ENCODE measurements at places on chromosomes 2 and 18. TPM values are rescaled to one million over a fixed set of nuclear protein-coding genes. Genes with fewer than 3 reads are reported as not detected.

OBSL1 gene
- 746 TPM for total RNA-seq

GYPC gene
- 45.6 TPM for total RNA-seq

GLI2 gene
- 13.8 TPM for total RNA-seq

NEU4 gene
- total RNA-seq = 0.56 TPM

MTIF2 gene
- 19.2 TPM for total RNA-seq

GRCh38 chr18:64747803-64748202 lies 598.9 kb upstream of the LINC00305 start:
- H3K27me3 ChIP-seq = no peaks in the 10 kb centered on the region
- no peak overlapping the region for H3K4me3 ChIP-seq
- no peaks in the 10 kb centered on the region for H3K4me1 ChIP-seq
- DNase-seq = no peak

DNA sequence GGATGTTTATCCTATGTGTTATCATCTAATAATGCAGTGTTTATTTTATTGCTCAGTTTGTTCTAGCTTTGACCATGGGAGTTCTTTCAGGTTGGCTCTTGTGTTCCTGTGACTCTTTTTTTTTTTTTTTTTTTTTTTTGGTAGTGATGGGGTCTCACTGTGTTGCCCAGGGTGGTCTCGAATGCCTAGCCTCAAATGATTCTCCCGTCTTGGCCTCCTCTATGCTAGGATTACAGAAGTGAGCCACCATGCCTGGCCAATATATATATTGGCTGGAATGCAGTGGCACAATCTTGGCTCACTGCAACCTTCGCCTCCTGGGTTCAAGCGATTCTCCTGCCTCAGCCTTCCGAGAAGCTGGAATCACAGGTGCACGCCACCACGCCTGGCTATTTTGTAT lies 18.9 kb upstream of the NFU1 start:
- H3K36me3 ChIP-seq = no peaks in the 10 kb centered on the region
- H3K27me3 ChIP-seq = no peaks in the 10 kb centered on the region
- no peak overlapping the region for H3K4me3 ChIP-seq
- no peaks in the 10 kb centered on the region for H3K4me1 ChIP-seq
- no peak for DNase-seq

- H3K4me1 ChIP-seq = no peaks in the 10 kb centered on the region
- no peak overlapping the region for H3K4me3 ChIP-seq
- H3K27me3 ChIP-seq = no peaks in the 10 kb centered on the region
- DNase-seq = no peak
- no peaks in the 10 kb centered on the region for H3K36me3 ChIP-seq
- no peak overlapping the region for H3K27ac ChIP-seq
Observed at GRCh38 chr2:79757526-79757925, 244.7 kb downstream of the CTNNA2 start.

GRCh38 chr18:36752929-36753865 lies 75.6 kb downstream of the TPGS2 start:
- H3K4me3 ChIP-seq = no peak overlapping the region
- H3K36me3 ChIP-seq = peaks cover 13% of the 10 kb centered on the region
- H3K27ac ChIP-seq = peak overlapping the region; percentile 67
- peaks cover 11% of the 10 kb centered on the region for H3K4me1 ChIP-seq

DNA sequence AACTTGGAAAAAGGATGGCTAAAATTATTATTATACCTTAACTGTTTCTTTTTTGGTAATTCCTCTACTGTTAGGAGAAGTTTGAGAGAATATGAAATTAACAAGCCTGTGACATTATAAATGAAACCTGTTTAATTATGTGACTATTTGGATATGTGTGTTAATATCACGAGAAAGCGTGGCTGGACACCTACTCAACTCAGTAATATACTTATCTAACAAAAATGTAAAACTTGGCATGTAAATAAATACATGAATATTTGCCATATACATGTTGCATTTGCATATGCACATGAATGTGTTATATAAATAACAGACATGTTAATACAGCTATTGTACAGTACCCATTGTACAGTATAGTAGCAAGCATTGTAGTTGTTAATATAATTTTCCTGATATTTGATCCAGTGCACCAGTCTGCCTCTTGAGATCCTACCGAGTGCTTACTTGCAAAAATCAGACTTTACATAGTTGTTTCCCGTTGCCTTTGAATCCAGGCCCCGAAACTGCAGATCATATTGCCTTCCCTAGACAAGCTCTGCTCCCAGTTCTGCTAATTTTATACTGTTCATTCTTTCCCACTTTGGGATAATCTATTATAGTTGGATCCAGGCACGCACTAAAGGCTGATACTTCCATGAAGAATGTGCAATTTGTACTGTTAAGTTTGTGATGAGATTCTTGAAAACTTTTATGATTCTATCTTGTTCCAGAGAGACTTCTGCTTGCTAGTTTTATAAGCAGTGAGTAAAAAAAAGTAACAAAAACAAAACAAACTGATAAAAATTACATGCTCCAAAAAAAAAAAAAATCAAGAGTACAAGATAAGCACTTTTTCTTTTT lies 395.6 kb downstream of the ARHGAP15 start:
- peaks cover 21% of the 10 kb centered on the region for H3K4me1 ChIP-seq
- H3K4me3 ChIP-seq = no peak overlapping the region
- no peaks in the 10 kb centered on the region for H3K27me3 ChIP-seq
- DNase-seq = no peak
- no peaks in the 10 kb centered on the region for H3K36me3 ChIP-seq
- H3K27ac ChIP-seq = no peak overlapping the region

GRCh38 chr2:202491514-202491913 lies 115.4 kb downstream of the BMPR2 start:
- no peaks in the 10 kb centered on the region for H3K27me3 ChIP-seq
- H3K4me1 ChIP-seq = peaks cover 12% of the 10 kb centered on the region
- DNase-seq = no peak
- H3K4me3 ChIP-seq = no peak overlapping the region
- peaks cover 8% of the 10 kb centered on the region for H3K36me3 ChIP-seq

GRCh38 chr2:24704692-24705091 lies 88.5 kb downstream of the PTRHD1 start:
- no peak overlapping the region for H3K4me3 ChIP-seq
- DNase-seq = no peak
- no peak overlapping the region for H3K27ac ChIP-seq
- no peaks in the 10 kb centered on the region for H3K36me3 ChIP-seq

DNA sequence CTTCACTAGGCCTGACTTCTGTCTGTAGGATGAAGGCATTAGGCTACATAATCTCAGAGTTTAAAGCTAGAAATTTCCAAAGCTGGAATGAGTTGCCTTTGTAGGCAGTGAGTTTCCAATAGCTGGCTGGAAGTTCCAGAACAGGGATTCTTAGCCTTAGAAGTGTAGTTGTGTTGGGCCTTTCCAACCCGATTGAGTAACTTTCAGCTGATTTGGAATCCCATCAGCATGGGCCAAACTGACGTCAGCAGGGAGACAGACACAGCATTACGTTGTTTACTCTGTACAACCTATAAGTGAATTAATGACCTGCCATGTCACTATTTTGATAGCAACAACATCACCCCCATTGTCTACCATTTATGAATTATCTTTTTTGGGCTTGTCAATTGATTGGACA lies 56.9 kb downstream of the SETBP1 start:
- H3K27me3 ChIP-seq = no peaks in the 10 kb centered on the region
- H3K4me1 ChIP-seq = peaks cover 13% of the 10 kb centered on the region
- no peak overlapping the region for H3K27ac ChIP-seq
- no peak for DNase-seq

Data from cardiac muscle cell (in vitro differentiated cells and primary cell).